ENCODE measurements at places on chromosomes 12 and 14.

GRCh38 chr12:13091832-13092231 lies 11.6 kb downstream of the GSG1 start:
- no peak for DNase-seq

- no peak for DNase-seq
Measured at GRCh38 chr14:104595911-104596450, 8.6 kb downstream of the TMEM179 start.

DNA sequence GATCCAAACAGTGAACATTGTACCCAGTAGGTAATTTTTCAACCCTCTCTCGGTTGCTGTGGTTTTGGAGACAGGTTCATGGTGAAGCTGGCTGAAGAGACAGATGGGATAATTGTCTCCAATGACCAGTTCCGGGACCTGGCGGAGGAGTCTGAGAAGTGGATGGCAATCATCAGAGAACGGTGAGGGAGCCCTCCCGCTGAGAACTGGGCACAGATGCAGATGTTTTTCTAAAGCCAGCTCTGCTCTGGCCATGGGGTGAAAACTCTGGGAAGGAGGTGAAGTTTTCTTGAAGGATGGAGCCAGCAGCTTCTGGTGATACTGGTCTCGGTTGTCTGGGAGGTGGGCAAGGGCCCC lies 6.2 kb downstream of the KHNYN start:
- DNase-seq, result no peak

DNA sequence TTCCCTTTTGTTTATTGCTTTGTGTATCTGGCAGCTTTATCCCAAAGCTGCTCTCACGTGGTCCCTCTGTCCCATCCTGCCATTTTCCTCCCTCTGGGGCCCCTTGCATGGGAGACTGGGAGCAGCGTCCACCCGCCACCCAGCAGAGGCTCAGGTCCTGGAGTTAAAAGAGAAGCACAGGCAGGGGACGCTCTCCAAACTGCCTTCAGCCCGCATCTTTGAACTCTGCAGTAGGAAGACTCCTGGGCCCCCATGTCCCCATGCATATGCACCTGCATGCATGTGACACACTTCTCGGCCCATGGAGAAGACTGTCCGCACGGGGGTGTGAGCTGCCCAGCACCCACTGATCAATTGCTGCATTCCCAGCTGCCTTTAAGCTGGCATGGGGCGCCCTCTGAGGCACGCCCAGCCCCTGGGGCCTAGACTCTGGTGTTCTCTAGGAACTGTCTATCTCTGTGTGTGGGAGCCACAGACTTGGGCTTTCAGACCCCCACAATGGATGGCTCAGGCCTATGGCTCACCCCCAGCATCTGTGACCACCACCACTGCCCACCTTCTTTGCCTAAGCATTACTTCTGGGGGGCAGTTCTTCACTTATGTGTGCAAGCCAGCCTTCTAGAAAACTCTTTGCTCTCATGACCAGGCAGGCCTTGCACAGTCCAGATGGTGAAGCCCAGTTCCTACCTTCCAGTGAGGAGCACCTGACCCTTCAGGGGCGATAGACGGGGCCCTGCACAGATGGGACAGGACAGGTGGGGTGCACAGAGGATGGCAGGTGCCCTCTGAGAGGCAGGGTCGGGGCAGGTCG lies 96.1 kb upstream of the DIO3 start:
- no peak for DNase-seq

GRCh38 chr12:92745856-92746550 lies 43.2 kb downstream of the PLEKHG7 start:
- peak; percentile 63 for DNase-seq

- DNase-seq, result peak; percentile 33
Measured at GRCh38 chr14:88798156-88798555, 5.4 kb upstream of the EML5 start.

DNA sequence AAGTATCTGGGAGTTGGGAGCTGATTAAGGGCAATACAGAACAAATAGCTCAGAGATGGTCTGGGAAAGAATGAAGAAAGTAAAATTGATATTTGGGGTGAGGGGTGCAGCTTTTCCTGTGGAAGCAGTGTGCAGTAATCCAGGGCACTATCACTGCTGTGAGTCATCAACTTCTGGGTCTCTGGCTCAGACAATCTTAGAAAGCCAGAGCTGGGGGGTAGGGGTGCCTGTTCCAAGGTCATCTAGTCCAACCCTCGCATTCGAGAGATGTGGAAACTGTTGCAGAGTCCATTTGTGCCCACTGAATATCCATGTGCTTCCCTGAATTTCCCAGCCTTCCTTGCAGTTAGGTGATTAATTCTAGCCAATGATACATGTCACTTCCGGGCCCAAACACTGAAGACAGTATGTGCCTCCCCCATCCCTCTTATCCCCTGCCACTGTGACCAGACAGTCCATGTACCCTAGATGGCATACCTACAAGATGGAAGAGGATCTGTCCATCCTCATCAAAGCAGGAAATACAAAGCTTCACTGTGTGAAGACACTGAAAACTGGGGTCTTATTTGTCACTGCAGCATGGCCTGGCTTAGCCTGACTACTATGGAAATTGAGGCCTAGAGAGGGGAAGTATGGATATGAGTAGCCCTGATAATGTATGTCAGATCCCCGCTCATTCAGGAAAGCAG lies 51.9 kb downstream of the ZFP36L1 start:
- DNase-seq, result no peak

- DNase-seq, result no peak
Measured at GRCh38 chr14:52701223-52701622, 5.8 kb upstream of the PSMC6 start.

DNA sequence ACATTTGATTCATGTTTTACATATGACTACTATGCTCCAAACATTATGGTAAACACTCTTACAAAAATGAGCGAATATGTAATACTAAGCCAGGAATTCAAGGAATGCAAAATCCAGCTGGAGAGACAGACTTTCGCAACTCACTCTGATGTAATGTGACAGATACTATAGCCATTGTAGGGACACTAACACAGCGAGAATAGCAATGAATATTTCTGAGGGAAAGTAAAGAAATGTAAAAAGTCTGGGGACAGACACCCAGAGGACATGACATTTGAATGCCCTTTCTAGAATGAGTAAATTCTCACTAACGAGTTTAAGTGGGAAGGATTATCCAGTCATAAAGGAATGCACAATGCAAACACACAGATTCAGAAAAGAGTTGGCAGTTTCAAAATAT lies 121.9 kb downstream of the PIK3C2G start:
- no peak for DNase-seq

- no peak for DNase-seq
Measured at GRCh38 chr12:64082116-64082515, 140.0 kb downstream of the KICS2 start.

DNA sequence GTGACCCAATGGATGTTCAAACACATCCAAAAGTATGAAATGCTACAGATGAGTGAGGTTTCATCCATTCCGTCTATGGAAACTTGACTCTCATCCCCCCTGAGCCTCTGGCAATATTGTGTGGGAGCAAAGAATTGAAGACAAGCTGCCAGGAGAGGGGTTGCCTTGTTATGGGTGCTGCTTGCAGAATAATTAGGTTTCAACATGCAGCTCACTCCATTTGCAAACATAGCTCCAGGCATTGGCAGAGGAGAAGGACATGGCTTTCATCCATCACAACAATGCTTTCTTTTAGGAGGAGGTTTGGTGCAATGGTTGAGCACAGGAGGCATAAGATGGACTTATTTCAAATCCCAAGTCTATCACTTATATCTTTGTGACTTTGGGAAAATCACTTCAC lies 220.7 kb upstream of the SRRM4 start:
- DNase-seq, result no peak

DNA sequence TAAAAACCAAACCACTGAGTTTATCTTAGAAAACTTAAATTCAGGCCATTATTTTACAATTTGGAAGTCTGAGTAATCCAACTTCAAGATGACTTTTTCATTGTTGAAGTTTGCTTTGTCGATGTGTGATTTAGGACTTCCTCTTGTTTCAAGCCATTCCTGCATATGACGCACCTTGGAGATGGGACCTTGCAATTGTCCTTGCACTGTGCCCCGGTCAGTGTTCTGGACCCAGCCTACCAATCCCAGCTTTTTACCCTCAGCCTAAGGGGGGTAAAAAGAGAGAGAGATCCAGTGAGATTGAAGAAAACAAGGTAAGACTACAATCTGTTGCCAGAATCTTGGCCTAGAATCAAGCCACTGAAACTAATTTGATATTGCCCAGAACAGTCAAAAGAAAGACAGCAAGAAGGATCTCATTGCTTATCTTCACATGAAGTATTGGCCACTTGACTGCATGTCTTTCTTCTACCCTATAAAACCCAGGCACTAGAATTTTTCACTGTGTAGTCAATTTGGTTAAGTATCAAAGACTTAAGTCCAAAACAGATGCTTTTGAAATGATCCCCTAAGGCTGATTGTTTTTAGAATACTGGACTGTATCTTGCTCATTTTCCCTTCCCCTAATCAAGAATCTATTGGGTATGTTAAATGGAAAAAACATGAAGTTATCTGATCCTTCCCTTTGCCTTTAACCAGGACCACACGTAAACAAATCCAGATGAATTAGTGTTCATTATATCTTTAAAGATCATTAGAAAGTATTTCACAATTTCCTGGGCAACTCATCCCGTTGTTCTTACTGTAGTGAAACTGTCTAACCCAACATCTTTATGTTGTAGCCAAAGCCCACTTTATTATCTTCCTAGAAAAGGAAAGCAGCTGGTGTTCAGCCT lies 2.4 kb upstream of the MLH3 start:
- DNase-seq, result no peak

- DNase-seq, result no peak
Measured at GRCh38 chr12:124719231-124719630, 144.4 kb downstream of the SCARB1 start.

- no peak for DNase-seq
Measured at GRCh38 chr14:64149921-64150320, 144.2 kb downstream of the ESR2 start.

- DNase-seq, result no peak
Measured at GRCh38 chr12:76337583-76337982, 10.6 kb downstream of the BBS10 start.

- no peak for DNase-seq
Measured at GRCh38 chr12:115456946-115457689, 773.1 kb upstream of the TBX3 start.

- DNase-seq, result no peak
Measured at GRCh38 chr12:115382681-115383080, 698.7 kb upstream of the TBX3 start.

GRCh38 chr14:71022012-71022869 lies 115.0 kb downstream of the PCNX1 start:
- DNase-seq, result no peak

GRCh38 chr12:71752891-71753290 lies 1.8 kb upstream of the RAB21 start:
- no peak for DNase-seq

GRCh38 chr12:107906707-107907106 lies 132.2 kb downstream of the ASCL4 start:
- DNase-seq, result no peak

GRCh38 chr12:66191547-66192126 lies 2.6 kb downstream of the IRAK3 start:
- DNase-seq, result no peak

DNA sequence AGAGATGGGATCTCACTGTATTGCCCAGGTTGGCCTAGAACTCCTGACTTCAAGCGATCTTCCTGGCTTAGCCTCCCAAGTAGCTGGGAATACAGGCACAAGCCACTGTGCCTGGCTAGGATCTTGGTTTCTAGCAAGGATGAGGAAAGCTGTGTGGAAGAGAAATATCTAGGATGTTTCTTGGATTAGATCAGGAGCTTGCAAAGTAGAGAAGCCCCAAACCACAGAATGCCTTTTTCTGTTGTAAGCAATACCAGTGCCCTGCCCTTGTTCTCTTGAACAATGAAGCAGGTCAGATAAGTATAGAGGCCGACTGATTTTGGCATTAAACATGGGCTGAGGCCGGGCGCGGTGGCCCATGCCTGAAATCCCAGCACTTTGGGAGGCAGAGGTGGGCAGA lies 44.3 kb upstream of the STRN3 start:
- no peak for DNase-seq

GRCh38 chr14:61374284-61374683 lies 52.9 kb downstream of the PRKCH start:
- DNase-seq, result no peak

- no peak for DNase-seq
Measured at GRCh38 chr12:47079468-47079980, at the start of the genes AMIGO2 and PCED1B. Gene AMIGO2 (minus strand): TSS chr12:47079959. CDS start chr12:47079002, 957 bp downstream. Gene PCED1B (plus strand): TSS chr12:47079621. CDS start chr12:47235064, 155,443 bp downstream.

DNA sequence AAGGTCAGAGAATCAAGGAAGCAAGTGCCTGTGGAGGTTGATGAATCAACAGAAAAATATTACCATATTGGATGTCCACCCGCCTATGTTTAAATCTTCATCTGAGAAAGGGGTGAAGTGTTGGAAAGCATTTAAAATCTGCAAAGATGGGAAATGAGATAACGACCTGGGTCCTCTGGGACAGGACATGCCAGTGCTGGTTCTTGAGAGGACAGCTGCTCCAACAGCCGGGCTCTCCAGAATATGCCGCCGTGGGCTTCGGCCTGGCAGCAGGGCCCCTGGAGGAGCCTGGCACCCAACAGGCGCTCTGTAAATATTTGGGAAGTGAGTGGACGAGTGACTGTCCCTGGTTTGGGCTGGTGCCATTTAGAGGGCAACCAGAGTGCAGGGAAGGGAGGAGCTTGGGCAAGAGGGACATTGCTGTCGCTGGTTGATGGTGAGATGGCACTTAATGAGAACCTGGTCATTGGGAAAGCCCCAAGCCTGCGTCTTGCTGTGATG lies 129.9 kb downstream of the KCNA5 start:
- peak; percentile 37 for DNase-seq

DNA sequence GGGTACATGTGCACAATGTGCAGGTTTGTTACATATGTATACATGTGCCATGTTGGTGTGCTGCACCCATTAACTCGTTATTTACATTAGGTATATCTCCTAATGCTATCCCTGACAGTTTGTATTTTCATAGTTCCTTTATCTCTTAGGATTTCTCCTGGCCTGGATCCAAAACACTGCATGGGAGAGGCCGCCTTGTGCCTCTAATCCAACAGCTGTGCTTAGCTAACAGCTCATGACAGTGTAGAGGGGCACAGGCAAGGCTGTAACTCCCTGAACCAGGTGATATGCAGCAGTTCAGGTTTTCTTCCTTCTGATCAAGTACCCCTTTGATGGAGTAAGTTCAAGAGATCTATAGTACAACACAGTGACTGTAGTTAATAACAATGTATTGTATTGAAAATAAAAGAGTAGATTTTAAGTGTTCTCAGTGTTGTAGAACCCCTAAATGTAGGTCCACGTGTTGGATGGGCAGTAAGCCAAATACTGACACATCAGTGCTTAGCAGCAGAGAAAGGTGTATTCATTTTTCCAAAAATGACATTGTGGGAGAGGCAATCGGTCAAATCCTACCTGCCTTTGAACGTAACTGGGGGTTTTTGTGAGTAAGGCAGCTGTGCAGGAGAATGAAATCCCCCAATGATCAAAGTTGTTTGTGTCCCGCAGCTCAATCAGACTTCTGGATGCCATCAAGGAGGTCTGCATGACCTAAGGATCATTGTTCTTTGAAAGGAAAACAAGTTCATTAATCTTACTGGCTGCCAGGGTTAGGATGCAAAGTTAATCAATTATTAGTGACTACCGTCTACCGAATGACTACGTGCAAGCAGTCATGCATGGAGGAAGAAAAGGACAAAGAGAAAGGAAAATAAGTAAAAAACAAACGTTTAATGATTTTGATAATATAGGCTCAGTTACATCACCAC lies 89.3 kb upstream of the FGD4 start:
- no peak for DNase-seq

Data from NCI-H446 (cell line).